Camera-type eye (tissue), 1 donor: ENCODE measurements at places on chromosomes 11 and 22. TPM values are rescaled to one million over a fixed set of nuclear protein-coding genes. Genes with fewer than 3 reads are reported as not detected.

The CCDC73 gene
- not detected for total RNA-seq

The MEI1 gene
- 0.82 TPM for total RNA-seq

The SPECC1L gene
- 77.6 TPM for total RNA-seq

The RFPL1 gene
- not detected for total RNA-seq

The TIMP3 gene
- total RNA-seq = 237 TPM

The FEN1 gene
- 28.0 TPM for total RNA-seq

The TCN2 gene
- 31.2 TPM for total RNA-seq

The CDK2AP2 gene
- 13.1 TPM for total RNA-seq

The FAM83F gene
- total RNA-seq = 3.4 TPM

The APOL4 gene
- total RNA-seq = 12.1 TPM

The PGA5 gene
- total RNA-seq = not detected
